Activated naive CD4-positive, alpha-beta T cell treated with anti-CD3 and anti-CD28 coated beads for 36 hours (primary cell): ENCODE measurements at places on chromosomes 6 and 20. TPM values are rescaled to one million over a fixed set of nuclear protein-coding genes. Genes with fewer than 3 reads are reported as not detected.

C6orf52 gene
- total RNA-seq, result 3.9 TPM

- no peak for DNase-seq
- no peak overlapping the region for H3K4me3 ChIP-seq
- H3K27ac ChIP-seq, result no peak overlapping the region
Measured at GRCh38 chr6:34181908-34182307, 36.0 kb upstream of the GRM4 start.

- H3K4me3 ChIP-seq, result no peak overlapping the region
- no peak overlapping the region for H3K27ac ChIP-seq
- no peaks in the 10 kb centered on the region for H3K27me3 ChIP-seq
- no peaks in the 10 kb centered on the region for H3K4me1 ChIP-seq
Measured at GRCh38 chr6:32483968-32484613, 44.4 kb downstream of the HLA-DRA start.

GRCh38 chr20:23069108-23069507, 17.0 kb downstream of the CD93 start:
- H3K27me3 ChIP-seq, result peaks cover 7% of the 10 kb centered on the region
- no peak overlapping the region for H3K27ac ChIP-seq
- no peaks in the 10 kb centered on the region for H3K36me3 ChIP-seq
- no peak overlapping the region for H3K4me3 ChIP-seq
